Tibial artery (tissue), 4 donors: ENCODE measurements at places on chromosomes 1 and 21.

DNA sequence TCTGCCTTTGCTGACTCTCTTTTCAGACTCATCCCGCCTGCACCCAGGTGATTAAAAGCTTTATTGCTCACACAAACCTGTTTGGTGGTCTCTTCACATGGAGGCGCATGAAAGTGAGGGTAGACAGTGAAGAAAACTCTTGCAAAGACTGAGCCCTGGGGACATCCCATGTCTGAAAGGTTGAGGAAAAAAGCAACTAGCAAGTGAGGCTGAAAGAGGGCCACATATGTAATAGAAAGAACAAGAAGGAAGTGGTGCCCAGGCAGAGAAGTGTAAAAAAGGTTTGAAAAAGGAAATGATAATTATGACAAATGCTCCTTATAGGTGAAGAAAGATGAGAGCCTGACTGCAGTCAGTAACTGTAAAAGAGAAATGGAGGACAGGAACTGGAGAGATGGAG, 115.9 kb upstream of the NEK7 start:
- no peak for DNase-seq

DNA sequence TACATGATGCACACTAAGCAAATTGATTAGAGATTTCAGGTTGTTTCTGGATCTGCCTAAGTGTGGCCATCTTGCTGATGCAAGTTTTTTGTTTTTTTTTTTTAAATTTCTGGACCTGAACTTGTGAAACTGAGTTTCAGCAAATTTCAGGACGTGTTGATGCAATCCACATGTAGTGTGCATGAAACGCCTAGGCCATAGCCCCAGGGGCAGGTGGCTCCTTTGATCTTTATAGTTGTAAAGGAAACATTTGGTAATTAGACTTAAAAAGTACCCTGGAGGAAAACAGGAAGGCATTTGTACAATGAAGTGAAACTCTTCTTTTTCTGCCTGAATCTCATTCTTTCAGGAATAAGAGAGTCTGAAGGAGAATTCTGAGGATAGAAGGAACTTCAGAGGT, 162.2 kb upstream of the LHX8 start:
- no peak for DNase-seq

- no peak for DNase-seq
Observed at GRCh38 chr1:193525917-193526710, 339.7 kb upstream of the B3GALT2 start.

DNA sequence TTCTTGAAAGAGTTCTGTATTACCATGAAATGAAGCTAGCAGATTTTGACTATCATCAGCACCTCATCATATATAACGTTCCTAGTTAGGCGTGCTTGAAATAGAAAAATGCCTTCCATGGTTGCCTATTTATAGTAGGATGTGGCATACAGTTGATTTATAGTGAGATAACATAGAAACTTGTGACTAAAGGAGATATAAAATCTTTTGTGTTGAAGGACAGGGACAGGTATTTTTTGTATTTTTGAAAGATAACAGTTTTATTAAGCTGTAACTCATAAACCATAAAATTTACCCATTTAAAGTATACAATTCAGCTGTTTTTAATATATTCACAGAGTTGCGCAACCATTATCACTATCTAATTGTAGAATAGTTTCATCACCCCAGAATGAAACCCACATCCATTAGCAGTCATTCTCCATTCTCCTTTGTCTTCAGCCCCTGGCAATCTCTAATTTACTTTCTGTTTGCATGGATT, 19.3 kb downstream of the SPEN start:
- DNase-seq = no peak

GRCh38 chr1:230824551-230824918, 43.8 kb downstream of the C1orf198 start:
- peak; percentile 57 for DNase-seq

DNA sequence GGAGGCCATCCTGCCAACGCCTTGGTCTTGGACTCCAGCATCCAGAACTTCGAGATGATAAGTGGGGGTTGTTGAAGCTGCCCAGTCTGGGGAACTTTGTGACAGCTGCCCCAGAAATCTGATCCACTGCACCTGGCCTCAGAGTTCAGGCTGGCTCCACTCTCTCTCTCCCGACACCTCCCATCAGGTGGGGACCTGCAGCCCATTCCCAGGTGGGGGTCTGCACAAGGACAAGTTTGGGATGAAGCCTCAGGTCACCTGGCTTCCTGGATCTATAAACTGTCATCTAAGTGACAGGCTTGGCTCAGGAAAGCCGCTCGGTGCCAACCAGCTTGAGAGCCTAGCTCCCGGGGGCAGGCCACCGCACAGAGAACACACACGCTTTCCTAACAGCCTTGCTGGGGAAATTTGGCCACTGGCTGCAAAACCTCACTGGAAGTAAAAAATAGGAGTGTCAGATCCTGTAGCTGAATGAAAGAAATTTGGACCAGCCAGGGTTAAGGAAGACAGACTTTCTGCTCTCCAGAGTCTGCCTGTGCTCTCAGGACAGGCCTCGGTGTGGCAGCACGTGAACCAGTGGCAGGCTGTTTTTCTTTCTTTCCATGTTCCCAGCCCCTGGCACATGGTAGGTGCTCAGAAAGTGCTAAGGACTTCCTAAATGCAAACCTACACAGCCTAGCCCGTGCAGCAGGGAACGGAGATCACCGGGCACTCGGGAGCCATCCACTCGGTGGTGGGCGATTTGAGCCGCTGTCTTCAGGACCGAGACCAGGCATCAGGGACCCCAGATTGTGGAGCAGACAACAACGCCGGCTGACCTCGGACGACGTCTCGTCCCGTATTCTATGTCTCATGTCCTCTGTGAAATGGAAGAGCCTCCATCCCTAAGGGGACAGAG, 42.6 kb upstream of the LBR start:
- DNase-seq = peak; percentile 16

DNA sequence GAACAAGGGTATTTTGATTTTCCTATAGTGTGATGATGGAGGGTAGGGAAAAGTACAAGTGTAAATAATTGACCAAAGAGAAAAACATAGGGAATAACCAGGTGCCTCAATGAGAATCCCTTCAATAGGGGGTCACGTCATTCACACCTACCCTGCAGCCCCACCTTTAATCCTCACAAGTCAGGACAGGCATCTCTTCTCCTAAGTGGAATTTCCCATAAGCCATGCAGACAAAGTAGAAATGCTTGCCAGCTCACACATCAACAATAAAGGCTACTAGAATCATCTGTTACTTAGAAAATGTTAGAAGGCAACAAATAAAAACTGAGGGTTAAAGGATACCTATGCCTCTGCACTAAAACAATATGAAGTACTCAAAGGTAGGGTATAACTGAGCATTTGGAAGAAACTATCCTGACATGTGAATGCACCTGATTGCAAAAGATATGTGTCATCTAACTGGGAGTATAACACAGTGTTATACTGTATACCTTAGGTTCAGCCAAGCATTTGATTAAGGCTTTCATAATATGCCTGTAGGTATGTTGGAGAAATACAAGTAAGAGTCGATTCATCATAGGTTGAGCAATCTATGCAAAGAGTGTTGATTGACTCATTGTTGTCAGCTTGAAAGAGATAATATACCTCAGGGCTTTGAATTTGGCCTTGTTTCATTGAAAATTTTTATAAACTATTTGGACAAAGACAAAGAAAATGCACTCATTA, 32.4 kb upstream of the ATP1A1 start:
- DNase-seq = no peak

GRCh38 chr1:215718575-215719287, 151.6 kb downstream of the KCTD3 start:
- no peak for DNase-seq
